ENCODE measurements at places on chromosomes 3 and 15.

DNA sequence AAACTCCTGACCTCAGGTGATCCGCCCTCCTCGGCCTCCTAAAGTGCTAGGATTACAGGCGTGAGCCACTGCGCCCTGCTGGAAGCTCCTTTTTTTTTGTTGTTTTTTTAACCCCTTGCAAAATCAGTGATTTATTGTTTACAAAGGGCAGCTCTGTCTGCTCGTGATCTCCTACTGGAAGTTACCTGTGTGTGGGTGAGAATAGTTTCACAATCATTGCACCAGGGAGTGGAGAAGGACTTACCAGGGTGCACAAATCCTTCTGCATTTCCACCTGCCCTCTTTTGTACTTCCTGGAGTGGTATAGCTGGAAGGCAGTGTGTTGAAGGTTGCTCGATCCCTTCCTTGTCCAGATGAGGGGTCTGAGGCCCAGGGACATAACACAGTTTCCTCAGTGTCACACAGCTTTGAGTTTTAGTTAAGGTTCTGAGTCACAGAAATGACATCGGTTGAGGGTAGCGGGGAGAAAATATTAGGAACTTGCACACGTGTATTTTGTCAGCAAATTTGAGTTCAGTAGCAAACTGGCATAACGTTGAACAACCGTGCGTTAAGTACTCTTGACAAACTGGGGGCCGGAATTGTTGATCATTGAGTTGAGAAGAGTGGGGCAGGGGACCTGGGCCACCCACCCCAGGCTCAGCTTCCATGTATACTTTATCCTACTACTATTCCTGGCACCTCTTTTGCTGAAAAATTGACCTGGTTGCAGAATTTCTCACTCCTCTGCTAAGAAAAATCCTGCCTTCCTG is 11.3 kb upstream of the TRAK1 start:
- no peak for DNase-seq

- no peak for DNase-seq
Observed at GRCh38 chr3:157122116-157122515, 37.8 kb downstream of the CCNL1 start.

DNA sequence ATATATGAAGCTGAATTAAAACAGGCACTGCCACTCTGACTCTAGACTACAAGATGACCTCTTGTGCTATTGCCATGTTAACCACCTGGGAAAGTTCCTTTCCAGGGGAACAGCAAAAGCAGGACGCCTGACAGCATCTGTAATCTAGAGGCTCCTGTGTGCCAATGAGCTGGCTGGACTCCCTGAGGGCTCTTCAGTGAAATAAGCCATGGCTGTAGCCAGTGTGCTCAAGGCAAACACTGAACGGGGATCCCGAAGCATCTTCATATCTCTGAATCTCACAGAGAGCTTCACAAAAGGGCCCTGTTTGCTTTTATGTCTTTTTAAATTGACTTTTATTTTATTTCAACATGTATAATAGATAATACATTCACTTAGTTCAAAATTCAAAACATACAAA is 57.2 kb downstream of the BFSP2 start:
- DNase-seq = no peak

GRCh38 chr3:144458283-144458682 is 486.7 kb downstream of the DIPK2A start:
- no peak for DNase-seq

DNA sequence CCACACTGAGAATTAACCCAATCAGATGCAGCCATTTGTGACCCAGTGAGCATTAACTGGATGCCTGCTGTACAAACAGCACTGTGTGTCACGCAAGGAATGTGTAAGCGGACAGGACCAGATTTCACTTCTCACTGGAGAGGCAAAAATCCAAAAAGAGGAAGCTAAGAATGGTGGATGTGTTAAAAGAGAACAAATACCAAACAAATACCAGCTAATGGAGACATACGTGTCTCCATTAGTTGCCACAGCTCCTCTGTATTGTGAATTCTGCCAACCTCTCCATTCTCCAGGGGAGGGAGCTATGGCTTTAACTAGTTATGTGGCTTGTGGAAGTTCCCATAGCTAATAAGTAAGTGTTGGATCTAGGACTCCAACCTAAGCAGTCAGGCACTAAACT is 2.6 kb downstream of the LTF start:
- no peak for DNase-seq

- DNase-seq = no peak
Observed at GRCh38 chr3:107524841-107525643, 2.3 kb downstream of the BBX start.

- DNase-seq = no peak
Observed at GRCh38 chr3:39990532-39990931, 181.1 kb downstream of the MYRIP start.

DNA sequence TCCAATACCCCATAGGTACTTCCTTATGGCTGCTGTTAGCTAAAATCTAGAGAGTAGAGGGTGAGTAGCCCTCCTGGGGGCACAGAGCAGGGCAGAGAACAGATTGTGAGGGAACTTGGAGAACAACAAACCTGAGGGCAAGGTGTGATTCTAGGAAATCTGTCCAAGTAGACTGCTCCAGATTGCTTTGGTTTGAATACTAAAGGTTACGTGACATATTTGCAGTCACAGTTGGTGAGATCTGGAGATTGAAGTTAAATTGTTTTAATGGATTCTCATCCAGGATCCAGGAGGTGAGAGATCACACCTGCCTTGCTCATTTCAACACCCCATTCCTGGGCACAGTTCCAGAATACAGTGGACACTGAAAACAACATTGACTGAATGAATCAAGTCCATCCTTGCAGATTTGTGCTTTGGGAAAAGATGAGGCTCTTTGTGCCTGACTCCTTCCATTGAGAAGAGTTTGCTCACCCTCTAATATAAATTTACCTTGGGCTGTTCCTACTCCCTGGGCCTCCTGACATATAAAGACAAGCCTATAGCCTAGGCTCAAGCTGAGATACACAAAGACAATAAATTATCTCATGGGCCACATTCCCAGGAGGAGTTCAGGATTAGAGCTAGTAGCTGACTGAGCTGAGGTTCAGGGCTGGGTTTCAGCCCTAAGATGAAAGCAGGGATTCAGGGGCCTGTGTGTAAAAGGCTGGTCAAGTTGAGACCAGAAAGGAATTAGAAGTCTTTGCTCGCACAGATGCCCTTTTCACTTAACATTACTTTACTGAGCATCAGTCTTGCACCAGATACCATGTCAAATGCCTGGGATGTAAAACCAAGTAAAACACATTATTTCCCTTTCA is 400.9 kb upstream of the MCTP2 start:
- DNase-seq = no peak

GRCh38 chr15:79003301-79003700 is 58.5 kb upstream of the CTSH start:
- no peak for DNase-seq

All from activated CD8-positive, alpha-beta memory T cell treated with anti-CD3 and anti-CD28 coated beads for 1 hour (primary cell).